ENCODE measurements at places on chromosomes 6 and 20. TPM values are rescaled to one million over a fixed set of nuclear protein-coding genes. Genes with fewer than 3 reads are reported as not detected.

DNA sequence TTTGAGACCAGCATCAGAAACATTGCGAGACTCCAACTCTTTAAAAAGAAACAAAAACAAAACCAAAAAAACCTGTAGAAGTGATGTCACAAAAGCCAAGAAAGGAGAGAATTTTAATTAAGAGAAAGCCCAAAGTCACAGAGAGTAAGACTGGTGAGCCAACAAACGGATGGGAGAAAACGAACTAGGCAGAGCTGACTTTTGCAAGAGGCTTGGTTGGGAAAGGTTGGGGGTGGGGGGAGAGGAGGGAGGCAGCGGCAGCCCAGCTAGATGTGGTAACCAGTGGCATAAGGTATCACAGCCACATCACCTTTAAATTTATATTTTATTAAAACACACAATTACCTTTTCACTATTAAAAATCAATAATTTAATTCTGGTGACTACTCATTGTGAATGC, 23.5 kb downstream of the NOL7 start:
- no peak for DNase-seq

DNA sequence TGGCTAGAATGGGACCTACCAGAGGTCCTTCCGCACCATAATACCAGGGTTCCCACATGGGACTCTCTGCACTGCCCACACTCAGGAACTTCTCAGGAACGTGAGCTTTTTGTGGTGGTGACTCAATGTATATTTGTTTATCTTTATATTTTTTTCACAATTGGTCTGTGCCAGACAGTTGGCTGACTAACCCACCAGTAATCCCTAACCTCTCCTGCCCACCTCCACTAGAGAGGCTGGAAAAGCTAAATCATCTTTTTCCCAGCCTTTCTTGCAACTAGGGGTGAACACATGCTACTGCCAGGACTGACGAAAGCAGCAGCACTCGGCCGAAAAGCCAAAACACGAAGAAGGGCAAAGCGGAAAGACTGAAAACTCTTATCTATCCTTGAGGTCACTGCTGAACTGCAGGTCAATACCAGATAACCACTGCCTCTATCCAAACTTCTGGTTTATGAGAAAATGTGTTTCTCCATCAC, 112.9 kb downstream of the TRERF1 start:
- no peak for DNase-seq

GRCh38 chr6:20960067-20960466, 425.8 kb downstream of the CDKAL1 start:
- no peak for DNase-seq

Gene BTN1A1
- total RNA-seq, result not detected

Gene RAB23
- total RNA-seq, result 20.7 TPM

Gene SNAP25
- 0.62 TPM for total RNA-seq

Gene DEFB132
- total RNA-seq, result not detected

Gene RCAN2
- total RNA-seq, result 2.8 TPM

Gene GSTA2
- not detected for total RNA-seq

Gene IMPG1
- not detected for total RNA-seq

Gene HEY2
- total RNA-seq, result 30.4 TPM

Gene BTNL2
- not detected for total RNA-seq

Data from H7 (cell line).